Progenitor cell of endocrine pancreas (in vitro differentiated cells): ENCODE measurements at places on chromosomes 3 and 15.

- no peak overlapping the region for H3K27ac ChIP-seq
- H3K4me3 ChIP-seq = no peak overlapping the region
- H3K36me3 ChIP-seq = no peaks in the 10 kb centered on the region
- H3K4me1 ChIP-seq = no peaks in the 10 kb centered on the region
Observed at GRCh38 chr15:86115145-86115801, 35.6 kb downstream of the AGBL1 start.

GRCh38 chr3:9846931-9847488 lies 3.2 kb upstream of the RPUSD3 start:
- H3K27ac ChIP-seq = no peak overlapping the region
- H3K4me3 ChIP-seq = no peak overlapping the region
- no peak for DNase-seq
- H3K36me3 ChIP-seq = peaks cover 4% of the 10 kb centered on the region
- peaks cover 8% of the 10 kb centered on the region for H3K27me3 ChIP-seq
- H3K4me1 ChIP-seq = peaks cover 9% of the 10 kb centered on the region

GRCh38 chr15:78212546-78213424 lies 21.6 kb downstream of the ACSBG1 start:
- no peak for DNase-seq
- peaks cover 7% of the 10 kb centered on the region for H3K27me3 ChIP-seq
- no peak overlapping the region for H3K4me3 ChIP-seq
- H3K27ac ChIP-seq = no peak overlapping the region
- peaks cover 13% of the 10 kb centered on the region for H3K4me1 ChIP-seq
- H3K36me3 ChIP-seq = no peaks in the 10 kb centered on the region

- H3K27me3 ChIP-seq = no peaks in the 10 kb centered on the region
- no peak overlapping the region for H3K27ac ChIP-seq
- H3K4me1 ChIP-seq = no peaks in the 10 kb centered on the region
- H3K4me3 ChIP-seq = no peak overlapping the region
Observed at GRCh38 chr3:52756141-52756540, 14.6 kb downstream of the NEK4 start.
